H7 (cell line): ENCODE measurements at places on chromosomes 7 and 10.

- peak; percentile 27 for DNase-seq
Observed at GRCh38 chr10:25226775-25227682, 52.2 kb downstream of the GPR158 start.

DNA sequence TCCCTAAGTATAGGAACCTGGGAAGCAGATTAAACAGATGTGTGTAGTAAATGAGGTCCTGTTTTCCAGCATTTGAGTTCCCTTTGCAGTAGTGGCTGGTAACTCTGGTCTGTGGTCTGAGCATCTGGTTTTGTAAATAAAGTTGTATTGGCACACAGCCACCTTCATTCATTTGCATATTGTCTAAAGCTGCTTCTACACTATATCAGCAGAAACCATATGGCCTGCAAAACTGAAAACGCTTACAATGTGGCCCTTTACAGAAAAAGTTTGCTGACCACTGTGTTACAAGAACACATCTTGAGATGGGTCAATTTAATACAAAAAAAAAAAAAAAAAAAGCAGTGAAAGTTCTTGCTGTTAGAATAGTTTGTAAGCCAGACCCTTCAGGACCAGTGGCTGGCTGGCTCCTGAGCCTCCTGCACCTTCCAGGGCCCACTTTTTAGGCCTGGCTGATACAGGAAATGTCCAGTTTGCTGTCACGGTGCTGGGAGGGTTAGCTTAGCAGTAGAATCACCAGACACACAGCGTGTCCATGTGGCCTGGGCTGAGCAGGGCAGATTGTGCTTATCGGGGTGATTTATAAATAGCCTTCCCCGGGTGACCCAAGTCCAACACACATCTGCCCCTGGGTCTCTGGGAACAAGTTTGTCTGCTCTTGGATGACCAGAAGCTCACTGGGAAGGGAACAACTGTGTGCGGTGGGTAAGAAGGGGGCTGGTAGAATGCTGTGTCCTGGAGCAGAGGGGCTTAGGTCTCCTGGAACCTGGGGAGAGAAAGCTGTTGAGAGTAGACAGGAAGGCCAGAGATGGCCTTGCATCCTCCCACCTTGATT, 1.4 kb downstream of the C10orf71 start:
- no peak for DNase-seq

DNA sequence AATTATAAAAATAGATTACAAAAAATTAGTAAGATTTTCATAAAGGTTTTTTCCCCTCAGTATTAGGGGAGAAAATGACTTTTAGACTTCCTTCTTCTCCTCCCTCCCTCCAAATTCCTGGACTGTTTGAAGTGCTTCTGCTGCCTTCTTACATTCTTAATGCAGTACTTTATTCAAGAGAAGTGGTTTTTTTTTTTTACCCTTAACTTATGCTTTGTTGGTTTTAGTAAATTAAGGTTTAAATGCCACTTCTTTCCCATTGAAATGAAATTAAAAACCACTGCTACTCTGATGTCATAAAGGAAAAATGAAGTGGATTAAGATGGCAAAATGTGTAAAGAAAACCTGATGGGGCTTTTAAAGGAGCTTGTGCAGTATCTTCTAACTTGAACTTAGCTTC, 140.7 kb downstream of the VTI1A start:
- no peak for DNase-seq

DNA sequence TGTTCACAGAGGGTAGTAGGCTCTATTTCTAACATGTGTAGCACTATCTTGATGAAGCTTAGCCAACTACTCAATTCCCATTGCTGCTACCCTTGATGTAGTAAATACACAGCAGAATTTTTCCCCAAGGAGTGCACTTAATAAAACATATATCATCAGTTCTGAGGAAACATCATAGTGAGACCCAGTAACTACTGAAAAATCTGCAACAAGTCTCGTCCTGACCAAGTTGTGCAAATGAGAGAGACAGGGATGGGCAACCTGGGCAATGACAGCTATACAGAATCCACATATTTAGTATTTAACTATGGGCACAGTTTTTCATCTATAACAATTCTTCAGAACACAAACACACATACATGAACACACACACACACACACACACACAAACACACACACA, 1073.8 kb upstream of the SORCS1 start:
- no peak for DNase-seq

DNA sequence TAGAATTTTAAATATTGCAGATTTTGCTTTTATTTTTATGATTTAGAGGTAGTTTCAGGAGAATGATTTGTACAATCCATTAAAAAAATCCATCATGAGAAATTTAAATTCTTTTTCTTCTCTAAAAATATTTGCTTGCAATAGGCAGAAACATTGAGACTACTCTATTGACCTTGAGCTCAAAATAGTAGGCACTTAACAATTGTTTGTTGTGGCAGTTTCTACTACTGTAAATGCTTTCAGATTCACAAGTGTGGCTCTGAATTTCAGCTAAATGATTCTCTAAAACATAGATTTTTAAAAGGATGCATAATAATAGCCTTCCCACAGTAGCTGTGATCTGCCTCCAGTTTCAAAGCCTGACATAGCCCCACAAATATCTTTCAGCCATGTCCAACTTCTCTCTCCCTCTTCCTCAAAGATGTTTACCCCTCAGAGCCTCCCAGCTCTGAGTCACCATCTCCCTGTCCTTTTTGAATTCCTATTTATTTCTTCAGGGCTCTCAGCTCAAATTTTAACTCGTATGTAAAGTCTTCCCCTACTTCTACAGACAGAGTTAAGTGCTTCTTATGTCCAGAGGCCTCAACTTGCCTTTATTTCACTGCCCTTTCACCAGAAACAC, 160.5 kb downstream of the AOAH start:
- no peak for DNase-seq

DNA sequence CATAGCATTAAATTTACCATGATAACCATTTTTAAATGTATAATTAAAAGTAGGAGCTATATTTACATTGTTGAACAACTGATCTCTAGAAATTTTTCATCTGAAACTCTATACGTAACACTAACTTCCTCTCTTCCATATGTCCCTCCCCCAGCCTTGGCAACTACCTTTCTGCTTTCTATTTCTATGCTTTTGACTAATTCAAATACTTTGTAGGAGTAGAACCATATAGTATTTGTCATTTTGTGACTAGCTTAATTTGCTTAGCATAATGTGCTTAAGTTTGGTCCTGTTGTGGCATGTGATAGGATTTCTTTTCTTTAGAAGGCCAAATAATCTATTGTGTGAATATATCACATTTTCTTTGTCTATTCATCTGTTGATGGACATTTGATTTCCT, 225.3 kb upstream of the POT1 start:
- no peak for DNase-seq

DNA sequence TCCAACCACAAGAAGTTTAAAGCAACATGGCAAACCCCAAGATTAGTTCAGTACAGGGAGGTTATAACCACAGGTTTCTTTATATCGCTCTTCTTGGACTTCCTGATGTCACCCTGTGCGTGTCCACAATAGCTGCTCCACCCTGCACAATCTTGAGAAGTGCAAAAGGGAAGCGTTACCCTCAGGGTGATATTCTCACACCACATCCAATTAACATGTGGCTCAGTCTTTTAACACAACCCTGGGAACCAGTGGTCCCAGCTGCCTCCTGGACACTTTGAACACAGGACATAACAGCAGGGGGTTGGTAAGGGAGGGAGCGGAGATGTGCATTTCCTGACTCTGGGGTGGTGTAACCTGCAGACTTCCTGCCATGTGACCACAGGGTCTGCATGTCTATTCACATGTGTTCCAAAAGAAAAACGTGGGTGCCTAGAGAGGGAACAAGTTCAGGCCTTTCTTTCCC, 64.6 kb downstream of the GSAP start:
- DNase-seq = no peak

GRCh38 chr7:108385834-108386422, 70.3 kb downstream of the NRCAM start:
- DNase-seq = no peak

DNA sequence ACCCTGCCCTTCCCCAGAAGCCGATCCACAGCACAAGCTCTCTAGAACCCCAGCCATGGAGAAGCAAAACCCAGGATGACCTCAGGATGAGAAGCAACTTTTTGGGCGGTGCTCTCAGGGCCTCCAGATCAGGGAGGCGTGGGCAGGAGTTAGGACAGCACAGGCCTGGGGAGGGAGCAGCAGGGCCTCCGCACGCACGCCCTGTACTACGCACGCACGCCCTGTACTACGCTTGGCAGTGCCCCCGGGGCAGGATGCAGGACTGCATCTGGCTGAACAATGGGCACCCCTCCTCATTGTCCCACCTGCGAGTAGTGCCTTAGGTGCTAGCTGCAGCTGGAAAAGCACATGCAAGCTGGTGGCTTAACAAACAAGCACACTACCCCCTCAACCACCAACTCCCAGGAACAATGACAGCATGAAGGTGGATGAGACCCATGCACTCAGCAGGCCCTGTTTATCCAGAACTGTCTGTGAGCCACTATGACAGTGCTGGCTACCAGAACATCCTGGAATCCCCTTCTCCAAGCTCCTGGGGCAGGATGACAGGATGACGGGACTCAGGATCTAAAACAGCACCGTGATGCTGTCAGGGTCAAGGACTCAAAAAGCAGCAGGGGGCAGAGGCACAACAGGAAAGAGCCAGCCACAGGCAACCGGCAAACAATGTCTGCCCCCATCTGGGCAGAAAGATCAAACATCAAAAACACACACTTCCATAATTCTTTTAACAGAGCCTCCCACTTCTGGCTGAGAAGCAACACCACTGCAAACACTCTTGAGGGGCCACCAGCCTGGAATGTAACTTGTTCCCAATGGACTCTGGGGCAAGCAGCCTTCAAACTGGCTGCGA, 11.8 kb downstream of the PODXL start:
- DNase-seq = no peak

GRCh38 chr10:18659819-18660535, 746 bp downstream of the ARL5B start:
- peak; percentile 22 for DNase-seq

- DNase-seq = no peak
Observed at GRCh38 chr10:113309791-113310190, 243.1 kb upstream of the HABP2 start.

- DNase-seq = no peak
Observed at GRCh38 chr10:62069452-62070178, 168.1 kb downstream of the ARID5B start.

GRCh38 chr10:133022776-133023100, 65.0 kb upstream of the ADGRA1 start:
- no peak for DNase-seq

- DNase-seq = no peak
Observed at GRCh38 chr10:62903828-62904227, 87.7 kb upstream of the EGR2 start.

GRCh38 chr7:139038691-139039090, 2.8 kb upstream of the ZC3HAV1L start:
- DNase-seq = no peak

DNA sequence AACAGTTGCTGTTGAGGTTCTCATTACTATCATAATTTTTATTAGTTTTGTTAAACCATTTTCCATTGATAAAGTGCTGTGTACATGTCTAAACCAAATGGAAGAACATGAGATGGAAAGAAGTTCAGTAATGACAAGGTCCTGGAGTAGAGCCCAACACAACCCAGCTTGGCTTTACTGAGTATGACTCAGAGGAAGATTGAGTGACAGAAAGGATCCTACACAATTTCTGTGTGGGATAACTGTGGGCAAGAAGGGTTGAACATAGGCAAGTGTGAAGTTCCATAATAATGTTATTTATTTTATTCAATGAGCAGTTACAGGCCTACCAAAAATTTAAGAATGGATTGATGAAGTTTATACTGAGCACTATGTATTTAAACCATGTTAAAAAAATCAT, 15.9 kb downstream of the PRKG1 start:
- DNase-seq = no peak

- no peak for DNase-seq
Observed at GRCh38 chr7:106885652-106886051, 20.6 kb downstream of the PIK3CG start.

DNA sequence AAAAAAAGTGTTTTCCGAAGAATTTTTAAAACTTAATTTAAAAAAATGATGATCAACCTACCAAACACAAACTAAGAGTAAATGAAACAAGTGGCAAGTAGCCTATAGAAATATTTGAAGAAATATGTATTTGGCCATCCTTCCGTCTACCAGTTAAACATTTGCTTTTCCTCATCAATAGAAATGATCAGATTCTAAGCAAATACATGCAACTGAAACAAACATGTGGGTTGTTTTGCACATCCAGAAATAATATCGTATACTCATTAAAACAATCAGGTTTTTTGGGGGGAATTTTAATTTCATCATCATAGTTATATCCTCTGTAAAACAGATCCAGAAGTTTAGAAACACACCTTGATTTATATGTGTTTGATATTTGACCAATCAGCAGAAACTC, 1011.7 kb downstream of the GATA3 start:
- DNase-seq = no peak

DNA sequence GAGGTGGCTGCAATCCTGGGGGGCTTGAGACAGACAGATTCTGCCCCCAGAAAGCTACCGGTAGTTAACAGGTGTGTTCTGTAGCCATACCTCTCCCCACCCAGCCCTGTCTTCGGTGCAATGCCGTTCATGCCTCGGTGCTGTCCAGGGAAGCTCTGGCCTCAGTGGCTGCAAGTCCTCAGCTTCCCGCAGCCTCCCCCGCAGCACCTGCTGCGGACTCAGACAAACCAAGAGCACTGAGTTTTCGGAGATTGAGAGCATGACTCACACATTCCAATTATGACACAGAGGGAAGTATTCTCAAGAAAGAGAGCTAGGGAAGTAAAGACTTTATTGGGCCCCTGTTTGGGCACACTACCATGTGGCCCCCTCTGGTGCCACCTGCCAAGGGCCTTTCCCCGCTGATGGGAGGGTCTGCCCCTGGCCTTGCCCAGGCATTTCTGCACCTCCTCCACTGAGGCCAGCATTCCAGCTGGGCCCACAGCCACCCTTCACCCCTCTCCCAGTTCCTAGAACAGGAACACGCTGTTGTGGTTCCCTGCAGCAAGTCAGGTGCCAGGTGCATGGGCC, 30.2 kb upstream of the EZH2 start:
- no peak for DNase-seq

GRCh38 chr7:6078548-6078947, 47.4 kb downstream of the ANKRD61 start:
- DNase-seq = no peak

DNA sequence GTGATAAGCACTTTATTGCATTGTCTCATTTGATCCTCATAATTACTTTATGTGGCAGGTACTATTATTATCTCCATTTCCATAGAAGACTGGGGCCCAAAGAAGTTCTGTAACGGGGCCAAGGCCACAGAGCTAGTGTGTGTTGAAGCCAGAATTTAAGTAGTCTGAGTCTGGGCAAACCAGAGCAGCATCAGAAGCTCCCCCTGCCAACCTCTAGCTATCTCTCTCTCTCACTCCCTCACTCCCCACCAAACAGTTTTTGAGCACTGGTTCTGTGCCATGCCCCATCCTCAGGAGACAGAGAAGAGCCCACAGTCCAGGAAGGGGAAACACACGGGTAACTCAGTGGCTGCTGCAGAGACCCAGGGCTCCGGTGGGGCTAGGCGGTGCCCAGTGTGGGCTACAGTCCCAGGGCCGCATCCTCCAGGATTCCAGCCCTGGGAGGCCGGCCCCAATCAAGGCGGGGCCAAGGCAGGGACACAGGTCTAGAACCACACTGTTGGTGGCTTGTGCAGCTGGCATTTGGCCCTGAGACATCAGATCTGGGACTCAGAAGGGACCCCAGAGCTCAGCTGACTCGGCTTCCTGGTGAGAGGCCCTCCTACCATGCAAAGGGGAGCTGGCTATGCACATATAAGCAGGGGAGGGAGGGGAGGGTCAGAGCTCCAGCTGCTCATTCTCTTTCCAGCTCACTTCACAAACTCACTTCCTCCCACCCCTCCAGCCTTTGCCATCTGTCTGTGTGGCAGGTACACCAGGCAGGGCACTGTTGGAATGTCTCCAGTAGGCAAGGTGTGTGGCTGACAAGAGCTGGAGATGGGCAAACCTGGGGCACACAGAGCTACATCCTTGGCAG, 34.4 kb downstream of the COL13A1 start:
- no peak for DNase-seq
